ENCODE measurements at places on chromosomes 1 and 21.

DNA sequence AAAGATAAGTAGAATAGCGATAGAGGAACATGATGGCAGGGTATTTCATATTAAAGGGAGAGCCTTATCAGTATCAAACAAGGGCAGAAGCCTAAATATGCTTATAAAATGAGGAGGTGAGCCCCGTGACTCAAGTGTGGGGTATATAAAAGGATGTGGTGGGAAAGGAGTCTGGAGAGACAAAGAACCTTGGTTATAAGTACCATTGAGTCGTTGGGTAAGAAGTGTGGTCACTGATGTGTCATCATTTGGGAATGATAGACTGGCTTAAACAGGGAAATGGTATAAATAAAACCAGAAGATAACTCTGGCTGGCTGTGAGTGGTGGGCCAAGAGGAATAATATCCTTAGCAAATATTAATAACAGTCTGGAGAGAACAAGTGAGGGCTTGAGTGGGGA lies 10.9 kb upstream of the CD5L start:
- DNase-seq, result no peak
- no peak overlapping the region for H3K27ac ChIP-seq
- H3K4me1 ChIP-seq, result no peaks in the 10 kb centered on the region
- no peaks in the 10 kb centered on the region for H3K27me3 ChIP-seq

DNA sequence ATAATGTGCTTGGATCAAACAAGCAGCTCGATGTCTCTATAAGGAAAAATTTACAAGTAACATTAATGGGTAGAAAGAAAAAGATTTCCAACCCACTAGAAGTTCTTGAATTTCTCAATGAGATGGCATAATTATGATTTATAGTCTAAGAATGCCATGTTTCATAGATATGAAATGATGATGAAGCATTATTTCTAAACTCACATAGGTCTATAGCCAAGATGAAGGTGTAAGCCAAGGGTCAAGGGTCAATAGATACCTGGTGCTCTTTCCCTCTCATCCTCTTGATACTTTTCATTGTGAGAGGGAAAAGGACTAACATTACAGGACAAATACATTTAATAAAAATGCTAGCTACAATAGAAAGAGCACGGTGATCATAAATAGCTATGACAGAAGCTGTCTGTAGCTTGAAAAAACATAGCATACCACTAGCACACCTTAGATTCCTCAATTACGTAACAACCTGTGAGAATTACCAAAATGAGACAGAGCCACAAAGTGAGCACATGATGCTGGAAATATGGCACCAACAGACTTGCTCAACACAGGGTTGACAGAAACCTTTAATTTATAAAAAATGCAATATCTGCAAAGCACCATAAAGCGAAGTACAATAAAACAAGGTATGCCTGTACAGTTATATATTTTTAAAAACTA lies 26.3 kb upstream of the F13B start:
- DNase-seq, result no peak
- no peaks in the 10 kb centered on the region for H3K4me1 ChIP-seq
- no peaks in the 10 kb centered on the region for H3K27me3 ChIP-seq
- no peak overlapping the region for H3K4me3 ChIP-seq
- no peaks in the 10 kb centered on the region for H3K36me3 ChIP-seq
- no peak overlapping the region for H3K27ac ChIP-seq

DNA sequence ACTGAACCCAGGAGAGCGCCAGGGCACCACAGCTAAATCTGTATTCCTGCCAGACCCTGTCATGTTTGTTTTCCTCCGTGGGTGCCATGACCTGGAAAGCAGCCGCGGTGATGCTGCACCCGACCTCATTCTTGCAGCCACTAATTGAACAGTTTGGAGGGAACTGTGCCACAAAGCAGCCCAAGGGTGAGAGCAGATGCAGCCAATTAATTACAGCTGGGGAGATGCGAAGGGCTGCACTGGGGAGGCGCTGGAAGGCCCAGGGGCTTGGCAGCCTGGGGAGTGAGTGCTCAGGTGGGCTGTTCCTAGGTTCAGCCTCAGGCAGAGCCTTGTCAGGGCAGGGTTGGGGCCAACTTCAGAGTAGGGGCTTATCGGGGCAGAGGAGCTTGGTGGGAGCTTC lies 158.4 kb upstream of the CD34 start:
- H3K4me3 ChIP-seq, result no peak overlapping the region
- H3K36me3 ChIP-seq, result no peaks in the 10 kb centered on the region
- H3K27me3 ChIP-seq, result no peaks in the 10 kb centered on the region
- DNase-seq, result no peak
- H3K27ac ChIP-seq, result no peak overlapping the region

DNA sequence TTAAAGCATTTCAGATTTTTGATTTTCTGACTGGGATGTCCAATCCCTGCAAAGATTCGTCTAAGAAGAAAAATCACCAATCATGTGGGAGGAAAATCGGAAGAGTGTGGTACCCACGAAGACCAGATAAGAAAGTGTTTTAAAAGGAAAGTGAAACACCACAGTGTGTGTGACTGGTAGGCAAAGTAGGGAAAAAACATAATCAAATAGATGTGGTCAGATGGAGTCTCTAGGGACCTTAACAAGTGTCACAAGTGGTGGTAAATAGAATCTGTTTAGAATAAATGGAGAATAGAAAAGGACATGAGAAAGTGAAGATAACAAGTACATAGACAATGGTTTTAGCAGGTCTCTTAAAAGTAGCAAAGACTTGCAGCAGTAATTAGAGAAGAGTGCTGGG lies 154.6 kb downstream of the SLC30A10 start:
- H3K4me3 ChIP-seq, result no peak overlapping the region
- DNase-seq, result no peak
- no peak overlapping the region for H3K27ac ChIP-seq
- H3K4me1 ChIP-seq, result no peaks in the 10 kb centered on the region

DNA sequence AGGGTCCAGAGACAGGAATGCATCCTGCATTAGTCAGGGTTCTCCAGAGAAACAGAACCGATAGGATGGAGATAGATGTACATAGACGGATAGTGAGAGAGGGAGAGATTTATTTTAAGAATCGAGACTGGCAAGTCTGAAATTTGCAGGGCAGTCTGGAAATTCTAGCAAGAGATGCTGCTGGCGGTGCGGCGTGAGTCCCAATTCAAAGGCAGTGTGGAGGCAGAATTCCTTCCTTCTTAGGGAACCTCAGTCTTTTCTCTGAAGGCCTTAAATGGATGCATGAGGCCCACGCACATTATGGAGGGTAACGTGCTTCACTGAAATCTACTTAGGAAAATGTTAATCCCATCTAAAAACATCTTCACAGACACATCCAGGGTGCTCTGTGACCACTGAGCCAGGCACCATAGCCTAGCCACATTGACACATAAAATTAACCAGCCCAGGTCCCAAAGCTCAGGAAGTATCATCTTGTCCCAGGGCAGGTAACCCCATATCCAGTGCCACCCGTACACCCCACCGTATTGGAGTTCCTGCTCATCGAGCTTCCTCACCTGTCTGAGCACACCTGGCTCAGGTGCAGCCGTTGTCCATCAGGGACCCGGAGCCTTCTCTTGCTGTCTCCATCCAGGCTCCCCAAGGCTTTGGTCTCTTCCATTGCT lies 9.7 kb upstream of the PKNOX1 start:
- no peaks in the 10 kb centered on the region for H3K27me3 ChIP-seq
- H3K4me3 ChIP-seq, result no peak overlapping the region
- no peak for DNase-seq
- H3K36me3 ChIP-seq, result no peaks in the 10 kb centered on the region
